ENCODE measurements at places on chromosomes 4 and X. TPM values are rescaled to one million over a fixed set of nuclear protein-coding genes. Genes with fewer than 3 reads are reported as not detected.
A peak's percentile ranks its signal among the peaks of the same experiment; 100 is the strongest.

DNA sequence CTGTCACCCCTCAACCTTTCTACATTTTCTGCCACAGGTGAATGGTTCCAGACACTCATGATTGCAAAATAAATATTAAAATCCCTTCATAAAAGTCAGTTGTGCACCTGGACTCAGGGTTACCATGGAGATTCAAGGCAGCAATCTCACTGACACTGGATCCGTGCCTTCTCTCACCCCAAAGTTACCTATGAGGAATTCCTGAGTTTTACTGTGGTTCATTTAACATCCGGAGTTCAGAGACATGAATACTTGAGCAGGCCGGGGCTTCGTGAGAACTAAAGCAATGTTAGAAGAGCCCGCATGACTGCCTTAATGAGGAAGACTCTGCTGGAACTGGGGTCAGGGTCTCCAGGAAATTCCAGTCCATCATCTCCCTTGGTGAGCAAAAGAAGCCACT, 12.5 kb upstream of the CLNK start:
- no peaks in the 10 kb centered on the region for H3K4me1 ChIP-seq
- no peak for DNase-seq
- no peaks in the 10 kb centered on the region for H3K36me3 ChIP-seq

DNA sequence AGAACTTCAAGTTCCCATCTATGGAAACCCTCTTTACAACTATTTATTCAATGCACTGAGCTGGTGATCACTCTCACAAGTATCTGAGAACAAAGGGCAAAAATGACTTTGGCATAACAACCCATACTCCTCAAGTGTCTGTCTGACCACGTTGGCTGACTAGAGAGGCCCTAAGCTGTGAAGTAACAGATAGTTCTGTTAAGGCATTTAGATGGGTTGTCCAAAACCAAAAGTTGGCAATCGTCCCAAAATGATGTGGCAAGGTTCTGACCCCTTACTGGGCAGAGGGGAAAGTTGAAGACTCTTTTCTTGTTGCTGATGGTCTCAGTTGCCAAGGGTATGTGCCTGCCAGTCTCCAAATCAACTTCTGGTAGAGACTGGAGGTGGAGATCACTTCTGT, 524.8 kb downstream of the PPARGC1A start:
- H3K27ac ChIP-seq, result no peak overlapping the region
- DNase-seq, result no peak
- H3K4me3 ChIP-seq, result no peak overlapping the region
- H3K27me3 ChIP-seq, result no peaks in the 10 kb centered on the region

- no peak overlapping the region for H3K4me3 ChIP-seq
- no peak overlapping the region for H3K27ac ChIP-seq
- H3K4me1 ChIP-seq, result peaks cover 2% of the 10 kb centered on the region
- H3K27me3 ChIP-seq, result peaks cover 47% of the 10 kb centered on the region
- no peak for DNase-seq
Observed at GRCh38 chr4:184171011-184171410, 46.7 kb downstream of the ENPP6 start.

DNA sequence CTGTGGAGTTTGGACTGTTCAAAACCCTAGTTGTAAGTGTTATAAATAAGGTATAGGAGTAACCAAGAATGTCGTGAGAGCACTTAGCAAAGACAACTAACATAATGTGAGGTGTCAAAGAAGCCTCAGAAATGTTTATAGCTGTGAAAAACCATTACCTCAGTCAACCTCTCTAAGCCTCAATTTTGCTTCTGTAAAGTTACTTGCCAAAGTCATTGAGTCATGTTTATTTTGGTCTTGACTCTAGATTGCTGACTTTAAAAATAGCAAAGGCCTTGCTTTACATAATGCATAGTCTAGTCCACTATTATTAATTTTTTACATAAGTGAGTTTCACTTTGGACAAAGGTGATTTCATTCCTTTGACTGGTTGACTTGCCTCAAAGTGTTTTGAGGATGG, 257.6 kb upstream of the CXXC4 start:
- H3K4me3 ChIP-seq, result no peak overlapping the region
- DNase-seq, result no peak
- H3K36me3 ChIP-seq, result no peaks in the 10 kb centered on the region
- no peak overlapping the region for H3K27ac ChIP-seq
- no peaks in the 10 kb centered on the region for H3K4me1 ChIP-seq

DNA sequence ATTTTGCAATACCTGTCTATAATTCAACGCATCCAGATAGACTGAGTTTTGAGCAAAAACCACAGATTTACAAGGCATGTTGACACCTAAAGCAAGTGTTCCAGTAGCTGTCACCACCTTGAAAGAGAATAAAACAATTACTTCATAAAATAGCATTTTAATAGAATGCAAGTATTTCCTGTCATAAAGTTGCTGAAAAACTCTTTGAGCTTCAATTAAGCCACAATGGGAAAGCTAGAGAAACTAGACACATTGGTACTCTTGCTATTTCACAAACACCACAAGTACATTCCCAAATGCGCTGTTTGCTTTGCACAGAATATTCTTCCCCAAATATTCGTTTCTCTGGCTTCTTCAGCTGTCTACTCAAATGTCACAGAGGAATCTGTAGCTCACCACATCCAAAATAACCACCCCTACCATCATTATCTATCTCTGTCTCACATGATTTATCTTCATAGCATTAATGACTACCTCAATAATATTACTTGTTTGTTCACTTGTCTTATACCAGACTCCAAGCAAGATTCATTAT, 70.3 kb downstream of the DDX60 start:
- no peaks in the 10 kb centered on the region for H3K27me3 ChIP-seq
- H3K27ac ChIP-seq, result no peak overlapping the region
- peaks cover 48% of the 10 kb centered on the region for H3K36me3 ChIP-seq

- no peak overlapping the region for H3K27ac ChIP-seq
- peaks cover 28% of the 10 kb centered on the region for H3K36me3 ChIP-seq
- no peak overlapping the region for H3K4me3 ChIP-seq
- no peaks in the 10 kb centered on the region for H3K27me3 ChIP-seq
- no peak for DNase-seq
Observed at GRCh38 chr4:112170451-112170993, 25.3 kb downstream of the FAM241A start.

DNA sequence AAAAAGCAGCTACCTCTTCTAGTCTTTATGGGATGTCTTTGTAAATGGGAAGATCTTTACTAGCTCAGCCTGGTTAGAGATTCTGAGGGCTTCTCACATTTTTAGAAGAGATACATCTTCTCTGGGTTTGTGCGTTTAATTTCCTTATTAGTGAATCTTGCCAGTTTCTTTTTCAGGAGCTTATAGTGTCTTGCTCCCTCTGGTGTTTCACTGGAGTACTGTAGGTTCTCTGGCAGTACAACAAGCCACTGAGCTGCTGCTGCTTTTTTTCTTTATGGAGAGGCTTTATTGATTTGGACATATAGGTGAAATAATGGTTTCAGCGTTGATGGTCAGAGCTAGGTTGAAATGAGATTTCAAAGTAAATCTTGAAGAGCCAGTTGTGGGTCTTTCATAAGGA, 82.9 kb downstream of the LAS1L start:
- H3K4me1 ChIP-seq, result no peaks in the 10 kb centered on the region
- peak; percentile 14 for DNase-seq
- H3K27ac ChIP-seq, result no peak overlapping the region
- H3K36me3 ChIP-seq, result no peaks in the 10 kb centered on the region
- no peaks in the 10 kb centered on the region for H3K27me3 ChIP-seq
- H3K4me3 ChIP-seq, result no peak overlapping the region

- H3K4me3 ChIP-seq, result no peak overlapping the region
- no peaks in the 10 kb centered on the region for H3K4me1 ChIP-seq
- no peak overlapping the region for H3K27ac ChIP-seq
- no peaks in the 10 kb centered on the region for H3K27me3 ChIP-seq
- no peak for DNase-seq
- H3K36me3 ChIP-seq, result peaks cover 6% of the 10 kb centered on the region
Observed at GRCh38 chr4:102478186-102478585, 23.0 kb upstream of the NFKB1 start.

GRCh38 chr4:123350191-123350544, 46.4 kb upstream of the SPRY1 start:
- peaks cover 10% of the 10 kb centered on the region for H3K4me1 ChIP-seq
- peak; percentile 11 for DNase-seq
- no peaks in the 10 kb centered on the region for H3K27me3 ChIP-seq
- H3K27ac ChIP-seq, result no peak overlapping the region
- H3K4me3 ChIP-seq, result no peak overlapping the region

DNA sequence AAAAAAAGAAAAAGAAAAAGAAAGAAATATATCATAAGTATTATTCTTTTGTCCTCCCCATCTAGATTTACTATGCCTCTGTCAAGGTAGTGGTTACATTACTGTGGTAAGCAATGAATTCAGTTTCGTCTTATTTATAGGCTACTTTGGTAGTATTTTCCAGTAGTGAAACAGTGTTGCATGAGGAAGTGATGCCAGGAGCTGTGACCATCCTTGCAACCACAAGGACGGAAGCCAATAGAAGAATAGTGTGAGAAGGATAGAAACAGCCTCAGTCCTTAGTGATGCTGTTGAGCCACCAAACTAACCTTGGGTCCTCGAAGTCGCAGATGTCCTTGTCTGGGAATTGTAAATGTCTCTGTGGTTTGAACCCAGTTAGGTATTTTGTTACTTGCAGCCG, 328.5 kb downstream of the PPP3CA start:
- peaks cover 4% of the 10 kb centered on the region for H3K27me3 ChIP-seq
- no peak for DNase-seq
- H3K4me3 ChIP-seq, result no peak overlapping the region
- H3K36me3 ChIP-seq, result peaks cover 9% of the 10 kb centered on the region
- H3K4me1 ChIP-seq, result peaks cover 55% of the 10 kb centered on the region
- peak overlapping the region; percentile 0 for H3K27ac ChIP-seq

GRCh38 chrX:12722314-12722713, 68.9 kb upstream of the PRPS2 start:
- H3K27me3 ChIP-seq, result peaks cover under 1% of the 10 kb centered on the region
- no peak overlapping the region for H3K27ac ChIP-seq
- H3K4me3 ChIP-seq, result no peak overlapping the region
- H3K4me1 ChIP-seq, result no peaks in the 10 kb centered on the region

DNA sequence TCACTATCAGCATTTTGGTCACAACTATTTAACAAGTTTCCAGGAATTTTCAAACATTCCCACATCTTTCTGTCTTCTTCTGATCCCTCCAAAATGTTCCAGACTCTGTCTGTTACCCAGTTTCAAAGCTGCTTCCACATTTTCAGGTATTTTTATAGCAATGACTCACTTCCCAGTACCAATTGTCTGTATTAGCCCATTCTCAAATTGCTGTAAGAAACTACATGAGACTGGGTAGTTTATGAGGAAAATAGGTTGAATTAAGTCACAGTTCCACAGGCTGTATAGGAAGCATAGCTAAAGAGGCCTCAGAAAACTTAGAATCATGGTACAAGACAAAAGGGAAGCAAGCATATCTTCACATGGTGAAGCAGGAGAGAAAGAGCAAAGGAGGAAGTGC, 475.0 kb upstream of the PCDH7 start:
- no peak overlapping the region for H3K4me3 ChIP-seq
- H3K4me1 ChIP-seq, result no peaks in the 10 kb centered on the region
- H3K27ac ChIP-seq, result no peak overlapping the region

GRCh38 chrX:16524316-16524715, 125.6 kb upstream of the S100G start:
- no peaks in the 10 kb centered on the region for H3K27me3 ChIP-seq
- H3K36me3 ChIP-seq, result no peaks in the 10 kb centered on the region
- H3K4me3 ChIP-seq, result no peak overlapping the region
- DNase-seq, result no peak

DNA sequence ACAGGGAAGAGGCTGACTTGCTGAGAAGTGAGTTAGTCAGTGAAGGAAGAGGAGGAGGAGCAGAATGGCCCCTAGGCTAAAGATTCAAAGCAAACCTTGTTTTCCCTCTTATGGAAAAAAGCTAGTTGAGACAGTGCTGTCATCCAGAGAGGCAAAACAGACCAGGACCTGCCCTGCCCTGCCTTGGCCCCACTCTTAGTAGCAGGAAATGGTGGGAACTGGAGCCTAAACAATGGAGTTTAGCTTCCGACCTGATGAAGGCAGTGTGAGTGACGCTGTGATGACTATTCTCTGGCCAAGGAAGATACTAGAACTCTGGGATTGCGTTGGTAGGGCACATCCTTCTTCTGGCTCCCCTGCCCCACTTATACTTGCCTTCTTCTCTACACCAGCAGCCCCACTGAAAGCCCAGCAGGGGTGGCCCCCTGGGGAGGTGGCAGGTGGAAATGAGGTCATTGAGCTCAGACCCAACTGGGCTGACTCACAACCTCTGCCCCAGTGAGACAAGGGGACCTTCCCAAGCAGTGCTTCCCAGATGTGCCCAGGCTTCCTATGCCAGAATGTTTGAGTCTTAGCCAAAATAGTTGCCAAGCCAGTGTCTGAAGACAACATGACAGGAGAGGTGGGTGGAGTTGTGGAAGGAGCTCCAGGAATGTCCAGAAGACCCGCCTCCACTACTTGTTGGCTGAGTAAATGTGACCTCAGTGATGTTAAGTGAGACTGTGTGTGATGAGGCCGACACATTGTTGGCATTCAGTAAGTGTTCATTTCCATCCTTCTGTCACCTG, 38.8 kb downstream of the MSN start:
- peak overlapping the region; percentile 44 for H3K4me3 ChIP-seq
- no peaks in the 10 kb centered on the region for H3K27me3 ChIP-seq
- DNase-seq, result peak; percentile 81
- H3K27ac ChIP-seq, result peak overlapping the region; percentile 91

DNA sequence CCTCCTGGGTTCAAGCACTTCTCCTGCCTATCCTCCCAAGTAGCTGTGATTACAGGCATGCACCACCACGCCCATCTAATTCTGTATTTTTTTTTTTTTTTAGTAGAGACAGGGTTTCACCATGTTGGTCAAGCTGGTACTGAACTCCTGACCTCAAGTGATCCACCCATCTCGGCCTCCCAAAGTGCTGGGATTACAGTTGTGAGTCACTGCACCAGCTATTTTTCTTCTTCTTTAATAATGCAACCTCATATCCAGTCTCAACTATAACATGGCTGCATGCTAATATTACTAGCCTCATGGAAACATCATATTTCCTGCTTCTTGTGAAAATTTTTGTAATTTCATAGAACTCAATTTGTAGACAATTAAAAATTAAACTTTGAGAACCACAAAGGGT, 706.5 kb downstream of the KCTD8 start:
- no peak overlapping the region for H3K27ac ChIP-seq
- no peaks in the 10 kb centered on the region for H3K27me3 ChIP-seq
- no peaks in the 10 kb centered on the region for H3K36me3 ChIP-seq
- DNase-seq, result no peak
- H3K4me3 ChIP-seq, result no peak overlapping the region

DNA sequence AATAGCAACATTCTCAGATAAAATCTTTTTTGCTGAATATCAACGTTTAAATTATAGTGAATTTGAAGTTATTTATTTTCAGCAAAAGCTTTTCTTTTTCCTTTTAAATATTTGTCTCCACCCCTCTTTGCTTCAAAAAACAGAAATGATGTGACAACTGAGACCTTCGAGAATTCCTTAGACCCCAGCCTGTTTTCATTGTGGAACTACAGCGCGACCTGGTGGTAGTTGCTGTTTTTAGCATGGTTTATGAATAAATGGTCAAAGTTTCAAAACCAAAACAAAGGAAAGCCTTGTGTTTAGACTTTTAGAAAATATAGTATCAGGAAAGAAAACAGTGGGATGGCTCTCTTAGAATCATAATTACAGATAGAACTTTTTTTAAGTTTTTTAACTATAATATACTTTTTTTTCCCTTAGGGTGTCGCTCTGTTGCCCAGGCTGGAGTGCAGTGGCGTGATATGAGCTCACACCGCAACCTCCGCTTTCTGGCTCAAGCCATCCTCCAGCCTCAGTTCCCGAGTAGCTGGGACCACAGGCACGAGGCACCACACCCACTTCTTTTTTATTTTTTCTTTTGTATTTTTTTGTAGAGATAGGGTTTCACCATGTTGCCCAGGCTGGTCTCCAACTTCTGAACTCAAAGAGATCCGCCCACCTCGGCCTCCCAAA, 26.8 kb upstream of the TMEM184C start:
- no peaks in the 10 kb centered on the region for H3K36me3 ChIP-seq
- no peak overlapping the region for H3K4me3 ChIP-seq

HSFX4 gene
- not detected for total RNA-seq

RTL5 gene
- total RNA-seq, result 0.14 TPM

H2BW2 gene
- total RNA-seq, result not detected

SAGE1 gene
- total RNA-seq, result not detected

GPC4 gene
- total RNA-seq, result not detected

PAGE4 gene
- total RNA-seq, result not detected

Measured in activated CD4-positive, alpha-beta T cell treated with anti-CD3 and anti-CD28 coated beads for 36 hours (primary cell).